ENCODE measurements at places on chromosomes 4 and X. TPM values are rescaled to one million over a fixed set of nuclear protein-coding genes. Genes with fewer than 3 reads are reported as not detected.

DNA sequence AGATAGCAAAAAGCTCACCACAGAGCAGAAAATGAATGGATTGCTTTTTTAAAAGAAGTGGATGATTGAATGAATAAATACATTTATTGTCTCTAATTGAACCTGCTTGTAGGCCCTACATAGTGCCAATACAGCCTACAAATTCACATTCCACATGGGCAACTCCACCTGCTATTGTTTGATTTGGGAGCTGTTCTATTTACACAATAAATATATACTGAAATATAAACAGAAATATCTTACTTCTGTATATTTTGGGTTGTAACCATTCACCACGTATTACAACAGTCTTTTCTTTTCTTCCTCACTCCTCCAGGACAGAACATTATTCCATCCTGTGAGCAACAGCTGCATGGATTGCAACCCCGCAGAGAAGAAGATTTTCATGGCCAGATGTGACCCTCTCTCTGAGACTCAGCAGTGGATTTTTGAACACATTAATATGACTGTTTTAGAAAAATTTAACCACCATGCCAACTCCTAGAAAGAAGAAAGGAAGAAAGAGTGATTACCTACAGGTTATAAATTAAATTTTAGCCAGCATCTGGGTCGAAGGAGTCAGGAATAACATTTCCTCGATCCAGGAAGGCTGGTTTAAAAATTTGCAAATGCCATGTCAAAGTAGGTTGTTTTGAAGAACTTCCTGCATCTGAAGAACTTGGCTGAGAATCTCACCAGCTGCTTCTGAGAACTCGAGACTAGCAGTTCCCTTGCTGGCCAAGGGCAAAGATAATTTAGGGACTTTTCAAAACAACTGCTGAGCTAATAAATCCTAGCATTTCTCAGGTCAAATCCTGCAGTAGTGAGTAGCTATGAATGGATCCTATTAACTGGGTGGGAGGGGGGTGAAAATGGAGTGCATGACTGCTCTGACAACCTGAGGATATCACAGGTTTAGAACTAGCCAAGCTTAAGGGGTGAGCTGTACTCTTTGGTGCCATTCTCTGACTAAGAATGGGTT is 128.7 kb upstream of the GALNT7 start:
- DNase-seq = no peak

DNA sequence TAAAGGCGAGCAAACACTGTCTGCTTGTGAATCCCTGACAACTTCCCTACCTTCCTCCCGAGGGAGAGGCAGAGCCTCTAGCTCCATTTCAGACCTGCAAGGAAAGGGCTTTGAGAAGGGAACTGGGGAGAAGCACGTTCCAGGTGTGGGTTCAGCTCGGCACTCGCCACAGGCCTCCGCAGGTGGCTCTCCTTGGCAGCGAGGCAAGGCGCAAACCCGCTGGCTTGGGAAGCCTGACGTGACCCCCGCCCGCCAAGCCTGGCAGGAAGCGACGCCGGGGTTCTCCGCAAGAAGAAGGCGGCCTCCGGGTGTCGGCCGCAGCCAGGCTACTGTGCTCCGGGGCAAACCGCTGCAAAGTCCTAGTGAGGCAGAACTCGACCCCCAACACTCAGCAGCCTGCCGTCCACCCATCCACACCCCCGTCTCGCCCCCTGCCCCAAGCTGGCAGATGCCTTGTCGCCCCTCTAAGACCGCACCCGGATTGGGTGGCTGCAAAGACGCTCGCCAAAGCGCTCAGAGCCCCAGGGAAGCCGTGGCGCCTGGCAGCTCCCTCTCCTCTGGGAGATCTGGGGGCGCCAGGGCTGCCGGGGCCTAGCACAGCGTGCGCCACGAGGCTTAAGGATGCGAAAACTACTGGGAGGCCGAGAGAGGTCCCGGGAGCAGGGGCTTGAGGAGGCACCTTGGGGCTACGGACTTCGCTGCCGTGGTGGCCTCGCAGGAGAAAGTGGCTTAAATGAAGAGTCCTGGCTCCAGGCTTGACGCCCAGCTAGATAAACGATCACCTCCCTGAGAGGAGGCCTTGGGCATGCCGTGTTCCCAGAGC is 21.8 kb downstream of the NKX3-2 start:
- DNase-seq = no peak

DNA sequence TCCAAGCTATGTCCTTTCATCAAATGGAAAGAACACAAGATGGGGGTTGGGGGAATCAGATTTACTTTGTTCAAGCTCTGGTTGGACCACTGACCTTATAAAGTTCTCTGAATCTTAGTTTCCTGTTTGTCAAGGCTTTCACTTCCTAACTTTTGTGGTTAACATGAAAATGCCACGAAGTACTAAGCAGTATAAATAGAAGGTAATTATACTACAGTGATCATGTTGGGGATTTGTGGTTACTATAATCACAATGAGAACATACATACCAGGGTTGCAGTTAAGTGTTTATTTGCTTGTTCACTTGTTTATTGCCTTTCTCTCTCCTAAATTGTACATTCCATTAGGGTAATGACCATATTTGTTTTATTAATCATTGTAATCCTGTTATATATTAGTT is 53.2 kb downstream of the SPRY1 start:
- DNase-seq = no peak

DNA sequence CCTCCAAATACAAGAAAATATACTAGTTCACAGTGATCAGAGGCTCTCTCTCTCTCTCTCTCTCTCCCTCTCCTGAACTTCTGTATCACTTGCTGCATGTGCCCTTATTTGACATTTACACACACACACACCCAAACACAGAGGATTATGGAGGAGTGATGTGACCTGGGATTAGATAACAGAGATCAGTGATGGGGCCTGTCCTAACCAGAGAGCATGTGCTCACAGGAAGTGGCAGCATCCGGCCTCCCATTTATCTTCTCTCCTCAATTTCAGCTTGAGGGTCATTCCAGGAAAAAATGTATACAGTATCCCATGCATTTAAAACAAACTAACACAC is 143.0 kb downstream of the TSPAN5 start:
- no peak for DNase-seq

DNA sequence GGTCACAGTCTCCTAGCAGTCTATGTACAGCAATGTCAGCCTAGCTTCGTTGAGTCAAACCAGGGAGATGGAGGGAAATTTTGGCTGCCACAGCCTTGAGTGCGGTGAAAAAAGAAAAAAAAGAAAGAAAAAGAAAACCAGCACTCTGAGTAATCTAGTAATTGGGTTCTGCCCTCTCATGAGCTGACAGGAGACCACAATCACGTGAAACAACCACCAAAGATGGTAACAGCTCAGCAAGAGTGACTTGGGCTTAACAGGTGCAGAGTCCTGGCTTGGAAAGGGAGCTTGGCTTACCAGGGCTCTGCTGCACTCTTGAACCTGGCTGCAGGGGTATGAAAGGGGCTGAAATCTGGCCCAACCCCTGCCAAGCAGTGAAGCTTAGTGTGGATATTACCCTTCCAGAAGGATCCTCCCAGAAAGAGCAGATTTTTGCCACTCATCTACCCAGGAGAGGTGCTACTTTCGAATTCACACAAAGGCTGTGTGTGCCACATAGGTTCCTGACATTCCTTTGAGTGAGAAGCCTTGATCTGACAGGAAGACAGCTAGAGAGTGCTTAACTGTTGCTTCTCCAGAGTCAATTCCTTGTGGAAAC is 350.3 kb downstream of the PTTG2 start:
- DNase-seq = no peak

DNA sequence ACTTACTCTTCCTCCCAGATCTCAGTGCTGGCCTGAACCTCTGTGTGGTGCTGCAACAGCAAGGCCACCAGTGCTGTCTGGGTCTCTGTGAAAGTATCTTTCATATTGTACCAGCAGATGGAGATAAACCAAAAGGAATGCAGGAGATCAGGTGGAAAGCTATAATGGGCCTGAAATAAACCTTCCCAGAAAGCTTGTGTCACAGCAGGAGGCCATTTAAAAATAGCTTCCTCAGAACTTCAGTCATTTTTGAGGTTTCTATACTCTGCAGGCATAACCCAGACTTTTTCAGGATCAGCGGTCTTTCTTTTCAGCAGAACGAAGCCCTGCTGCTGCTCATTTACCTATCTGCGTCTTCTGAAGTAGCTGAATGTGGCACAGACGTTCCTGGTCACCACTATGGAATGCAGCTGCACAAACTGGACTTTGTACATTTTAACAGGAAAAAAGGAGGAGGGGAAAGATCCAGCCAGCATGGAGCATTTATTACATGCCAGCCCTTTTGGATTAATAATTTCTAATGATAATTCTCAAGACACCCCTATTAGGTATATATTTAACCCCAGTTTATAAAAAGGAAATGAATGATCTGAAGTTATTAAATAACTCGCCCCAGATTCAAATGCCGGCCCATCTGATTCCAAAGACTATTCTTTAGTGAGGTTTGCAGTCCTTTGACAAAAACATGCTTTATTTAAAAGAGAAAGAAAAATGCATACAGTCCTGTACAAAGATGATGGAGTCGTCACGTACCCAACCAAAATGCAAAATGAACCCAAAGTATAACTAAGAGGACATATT is 119.7 kb downstream of the NFKB1 start:
- DNase-seq = no peak

DNA sequence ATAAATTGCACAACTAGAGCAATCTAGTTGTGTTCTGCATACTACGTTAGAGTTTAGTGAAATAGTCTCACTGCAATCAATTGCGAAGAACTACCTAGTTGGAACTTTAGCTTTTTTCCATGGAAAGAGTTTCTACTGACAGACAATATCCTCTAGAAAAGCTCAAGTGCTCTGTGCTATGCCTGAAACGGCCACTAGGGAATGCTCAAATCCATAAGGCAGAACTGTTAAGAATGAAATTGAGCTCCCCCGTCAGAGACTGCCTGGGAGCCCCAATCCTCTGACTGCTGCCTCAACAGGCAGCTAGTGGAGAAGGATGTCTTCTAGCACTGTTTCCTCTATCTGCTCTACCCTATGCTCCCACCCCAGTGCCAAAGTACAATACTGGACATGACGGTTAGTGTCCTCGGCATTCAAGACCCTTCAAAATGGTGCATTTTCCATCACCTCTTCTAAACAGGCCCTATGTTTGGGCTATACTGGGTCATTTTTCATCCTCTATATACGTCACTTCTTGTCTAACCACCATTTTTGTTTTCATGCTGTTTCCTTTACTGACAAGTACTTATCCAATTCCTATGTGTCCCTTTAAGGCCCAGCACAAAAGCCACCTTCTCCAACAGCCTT is 35.3 kb downstream of the FRMD7 start:
- peak; percentile 41 for DNase-seq

- no peak for DNase-seq
Measured at GRCh38 chrX:13487731-13488505, 81.5 kb upstream of the EGFL6 start.

DNA sequence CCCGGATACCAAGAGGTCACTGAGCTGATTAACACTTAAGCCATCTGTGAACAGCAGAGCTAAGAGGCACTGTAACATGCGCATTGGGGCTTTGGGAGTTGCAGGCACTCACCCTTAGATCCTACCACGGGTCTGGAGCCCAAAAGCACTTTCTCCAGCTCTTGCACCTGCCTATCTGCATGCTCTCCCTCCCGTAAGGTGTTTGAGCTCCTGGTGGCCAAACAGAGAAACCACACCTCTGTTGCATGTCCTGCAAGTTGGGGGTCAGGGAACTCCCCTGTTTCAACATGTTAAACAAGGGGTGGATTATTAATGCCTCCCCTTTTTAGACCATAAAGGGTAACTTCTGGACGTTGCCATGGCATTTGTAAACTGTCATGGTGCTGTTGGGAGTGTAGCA is 49.8 kb downstream of the GYPA start:
- no peak for DNase-seq

- no peak for DNase-seq
Measured at GRCh38 chr4:25171201-25171865, 11.1 kb upstream of the SEPSECS start.

DNA sequence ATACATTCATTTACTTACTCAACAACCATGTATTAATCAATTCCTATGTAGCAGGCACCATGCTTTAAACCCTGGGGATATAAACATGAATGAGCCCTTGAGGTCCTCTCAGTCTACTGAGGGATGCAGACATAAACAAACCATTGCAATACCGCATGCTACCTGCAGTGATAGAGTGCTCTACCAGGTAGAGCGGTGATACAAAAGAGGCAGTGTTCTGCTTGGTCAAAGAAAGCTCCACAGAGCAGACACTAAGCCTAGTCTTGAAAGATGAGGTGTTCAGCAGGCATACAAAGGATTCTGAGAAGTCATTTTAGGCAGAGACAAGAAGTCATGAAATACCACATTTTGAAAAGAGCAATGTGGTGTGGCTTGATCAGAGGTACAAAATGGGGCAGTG is 26.9 kb upstream of the AMOT start:
- DNase-seq = no peak

DNA sequence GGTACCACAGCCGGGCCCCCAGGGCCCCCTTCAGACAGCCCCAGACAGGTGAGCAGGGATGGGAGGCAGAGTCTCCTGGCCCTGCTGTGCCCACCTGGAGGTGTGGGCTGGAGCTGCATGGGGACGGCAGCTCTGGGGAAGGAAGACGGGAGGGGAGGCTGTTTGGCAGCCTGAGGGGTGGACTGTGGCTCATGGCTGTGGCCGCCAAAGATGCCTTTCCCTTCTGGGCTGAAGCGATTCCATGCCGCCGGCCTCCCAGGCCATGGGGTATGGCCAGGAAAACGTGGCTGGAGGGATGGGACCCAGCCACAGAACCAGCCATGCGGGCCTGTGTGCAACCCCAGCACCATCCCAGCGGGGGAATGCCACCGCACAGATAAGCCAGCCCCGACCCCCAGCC is 65.7 kb downstream of the FAM53A start:
- no peak for DNase-seq

DNA sequence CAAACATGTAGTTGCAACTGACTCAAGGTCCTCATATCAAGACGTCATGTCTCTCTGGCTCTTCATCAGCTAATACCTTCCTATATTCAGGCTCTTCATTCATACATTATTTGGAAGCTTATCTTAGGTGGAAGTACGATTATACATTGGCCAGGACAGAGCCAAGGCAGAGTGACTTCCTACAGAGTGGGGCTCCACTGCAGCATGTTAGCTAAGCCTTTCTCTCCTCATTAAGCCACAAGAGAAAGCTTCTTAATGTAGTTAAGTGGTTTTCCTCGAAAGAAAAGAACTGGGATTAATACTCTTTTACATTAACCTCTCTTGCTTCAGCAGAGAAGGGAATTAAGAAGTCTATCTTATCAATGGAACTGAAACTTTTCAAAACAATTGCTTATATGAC is 15.0 kb downstream of the C4orf33 start:
- no peak for DNase-seq

DNA sequence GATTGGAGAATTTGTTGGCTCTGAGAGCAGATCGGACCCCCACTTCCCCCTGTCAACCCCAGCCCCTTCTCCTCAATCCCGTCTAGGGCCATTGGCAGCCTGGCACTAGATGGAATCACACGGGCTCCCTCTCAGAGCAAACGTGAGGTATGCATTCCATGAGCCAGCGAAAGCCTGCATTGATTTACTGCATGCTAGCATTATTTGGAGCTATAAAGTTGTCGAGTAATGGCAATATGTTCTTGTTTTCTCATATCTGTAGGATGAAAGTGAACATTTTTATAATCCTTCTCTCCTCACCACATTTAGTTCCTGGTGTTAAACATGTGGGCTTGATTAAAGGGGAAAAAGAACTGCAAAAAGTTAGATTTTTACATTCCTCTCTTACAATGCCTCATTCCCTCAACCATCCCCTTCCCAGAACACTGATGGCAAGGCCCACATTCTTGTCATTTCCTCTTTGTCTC is 159.2 kb downstream of the SPRY1 start:
- no peak for DNase-seq

GRCh38 chrX:95040104-95040503 is 1366.1 kb downstream of the FAM133A start:
- DNase-seq = no peak

MAOA gene
- 159 TPM for total RNA-seq

PPARGC1A gene
- total RNA-seq = 10.5 TPM

GPR143 gene
- total RNA-seq = 0.47 TPM

SHROOM4 gene
- total RNA-seq = 33.2 TPM

MAGEC3 gene
- not detected for total RNA-seq

SLITRK2 gene
- 0.15 TPM for total RNA-seq
